ENCODE measurements at places on chromosomes 5 and 9.

DNA sequence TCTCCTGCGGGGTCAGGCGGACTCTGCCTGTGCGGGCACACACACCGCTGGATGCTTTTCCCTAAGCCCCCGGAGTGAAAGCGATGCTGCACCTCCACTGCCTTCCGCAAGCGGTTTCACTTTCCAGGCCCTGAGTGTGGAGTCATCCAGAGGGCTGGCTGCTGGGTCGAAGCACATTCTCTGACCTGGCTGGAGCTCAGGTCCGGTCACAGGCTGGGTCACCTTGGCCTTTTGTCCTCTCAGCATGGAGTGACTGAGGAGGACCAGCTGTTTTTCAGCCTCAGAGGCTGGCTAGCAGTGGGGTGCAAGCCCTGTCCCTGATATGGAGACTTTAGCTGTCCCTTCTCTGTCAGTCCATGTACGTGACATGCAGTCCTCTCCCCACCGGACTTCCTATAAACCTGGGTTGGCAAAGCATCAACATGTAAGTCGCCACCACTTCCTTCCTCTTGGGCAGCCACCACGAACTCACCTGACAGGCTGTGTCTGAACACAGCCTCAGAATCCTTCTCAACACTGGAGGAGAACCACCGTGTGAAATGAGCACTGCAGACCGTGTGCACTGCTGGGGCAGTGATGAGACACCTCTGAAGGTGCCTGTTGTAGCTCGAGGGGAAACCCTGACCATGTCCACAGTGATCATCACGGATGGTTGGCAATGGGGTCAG lies 51.3 kb downstream of the GADD45G start:
- peak; percentile 16 for ATAC-seq

DNA sequence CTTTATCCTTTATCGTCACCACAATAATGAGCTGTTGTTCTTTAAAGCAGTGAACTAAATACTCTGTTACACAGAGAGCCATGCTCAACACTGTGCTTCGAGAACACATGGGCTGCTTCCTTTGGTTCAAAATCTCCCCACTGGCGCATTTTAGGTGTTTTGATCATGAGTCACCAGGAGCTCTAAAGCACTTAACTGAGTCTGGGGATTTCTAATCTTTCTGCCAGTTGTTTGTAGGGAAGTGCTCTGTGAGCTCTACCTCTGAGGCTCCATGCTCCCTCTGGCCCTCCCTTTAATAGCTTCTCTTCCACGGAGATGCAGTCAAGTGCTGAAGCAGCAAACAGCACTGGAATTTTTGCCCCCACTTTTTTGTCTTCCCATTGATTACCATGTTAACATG lies 17.0 kb downstream of the ERAP2 start:
- peak; percentile 25 for ATAC-seq

DNA sequence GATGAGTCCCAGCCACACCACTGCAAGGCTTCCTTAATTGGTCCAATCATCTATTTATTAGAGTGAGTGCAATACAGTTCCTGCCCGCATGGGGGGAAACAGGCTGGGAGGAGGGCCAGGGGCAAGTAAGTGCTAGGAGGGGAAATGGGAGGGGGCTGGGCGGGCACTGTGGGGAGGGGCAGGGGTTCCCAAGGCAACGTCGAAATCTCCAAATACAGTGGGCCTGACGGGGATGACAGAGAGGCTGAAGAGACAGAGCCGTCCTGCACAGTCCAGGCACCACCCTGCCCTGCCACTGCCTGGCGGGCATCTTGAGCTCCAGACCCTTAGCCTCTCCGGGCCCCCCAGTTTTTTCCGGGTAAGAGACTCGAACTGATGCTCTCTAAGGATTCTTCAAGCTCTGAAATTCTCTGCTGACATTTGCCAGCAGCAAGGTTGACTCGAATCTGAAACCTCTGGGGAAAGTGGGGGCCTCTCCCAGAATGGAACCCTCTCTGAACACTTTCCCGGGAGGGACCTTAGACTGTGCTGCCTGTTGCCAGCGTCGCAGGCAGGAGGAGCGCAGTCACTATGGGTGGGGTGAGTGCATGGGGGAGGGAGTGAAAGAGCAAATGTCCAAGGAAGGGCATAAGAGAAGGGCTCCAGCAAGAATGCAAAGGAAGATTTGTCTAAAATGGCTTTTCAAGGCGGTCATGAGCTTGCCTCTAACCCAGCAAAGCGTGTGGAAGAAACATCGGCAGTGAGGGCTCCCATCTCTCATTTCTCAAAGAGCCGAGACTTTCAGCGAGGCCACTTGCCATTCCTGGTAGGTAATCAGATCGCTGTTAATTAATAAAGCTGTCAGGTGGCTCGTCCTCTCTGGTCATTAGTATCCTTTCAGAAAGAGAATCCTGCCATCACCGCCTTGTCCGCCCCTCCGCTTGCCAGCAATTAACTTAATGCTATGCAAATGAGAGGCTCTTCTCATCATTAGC lies 99.0 kb downstream of the GTF3C4 start:
- peak; percentile 68 for ATAC-seq

- no peak for ATAC-seq
Observed at GRCh38 chr5:149747833-149748366, 17.8 kb downstream of the PPARGC1B start.

DNA sequence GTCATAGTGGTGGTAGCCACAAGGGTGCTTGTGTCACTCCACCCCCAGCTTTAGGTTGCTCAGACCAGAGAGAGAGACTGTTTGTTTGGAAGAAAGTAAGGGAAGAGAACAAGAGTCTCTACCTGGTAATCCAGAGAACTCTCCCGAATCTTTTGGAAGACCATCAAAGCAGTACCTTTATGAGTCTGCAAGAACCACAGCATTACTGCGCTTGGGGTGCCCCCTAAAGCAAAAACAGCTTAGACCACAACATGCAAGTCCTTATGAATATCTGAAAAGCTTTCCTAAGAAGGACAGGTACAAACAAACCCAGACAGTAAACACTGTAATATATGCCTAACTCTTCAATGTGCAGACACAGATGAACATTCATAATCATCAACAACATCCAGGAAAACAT lies 1398.6 kb upstream of the C9orf72 start:
- ATAC-seq: no peak

- no peak for ATAC-seq
Observed at GRCh38 chr5:13529300-13529699, 415.2 kb downstream of the DNAH5 start.

DNA sequence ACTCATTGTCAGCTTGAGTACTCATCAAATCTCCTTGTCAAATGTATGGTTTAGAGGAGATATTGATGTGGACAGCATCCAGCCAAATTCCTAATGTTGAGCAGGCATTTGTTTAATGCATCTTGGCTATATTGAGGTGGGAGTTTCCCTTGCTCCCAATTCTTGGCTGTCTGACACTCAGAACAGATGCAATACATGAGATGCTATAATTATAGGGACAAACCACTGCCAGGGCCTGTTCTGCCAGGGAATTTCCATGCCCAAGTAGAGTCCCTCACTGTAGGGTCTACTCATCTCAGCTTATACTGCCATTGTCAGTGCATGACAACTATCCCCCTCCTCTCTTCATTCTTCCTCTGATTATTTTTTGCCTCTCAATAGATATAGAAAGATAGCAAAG lies 392.0 kb upstream of the KCNN2 start:
- ATAC-seq: no peak

- no peak for ATAC-seq
Observed at GRCh38 chr5:98102936-98103335, 670.5 kb upstream of the RGMB start.

Measured in activated CD4-positive, CD25-positive, alpha-beta regulatory T cell treated with anti-CD3 and anti-CD28 coated beads, Interleukin-2, amount 50 U/mL, for 24 hours (primary cell).